Endothelial cell (in vitro differentiated cells): ENCODE measurements at places on chromosomes 3 and 15. TPM values are rescaled to one million over a fixed set of nuclear protein-coding genes. Genes with fewer than 3 reads are reported as not detected.

Gene ADCY5
- total RNA-seq = 1.0 TPM

GRCh38 chr3:12961007-12961696 lies 112.1 kb downstream of the IQSEC1 start:
- peaks cover 87% of the 10 kb centered on the region for H3K4me1 ChIP-seq
- H3K27ac ChIP-seq = peak overlapping the region; percentile 95
- H3K27me3 ChIP-seq = peaks cover 20% of the 10 kb centered on the region
- peak overlapping the region; percentile 50 for H3K4me3 ChIP-seq
- no peak for DNase-seq
- H3K36me3 ChIP-seq = peaks cover 7% of the 10 kb centered on the region

GRCh38 chr15:84649706-84650105 lies 4.4 kb downstream of the WDR73 start:
- H3K27me3 ChIP-seq = peaks cover 5% of the 10 kb centered on the region
- H3K4me1 ChIP-seq = peaks cover 18% of the 10 kb centered on the region
- H3K27ac ChIP-seq = no peak overlapping the region
- no peak for DNase-seq
- H3K36me3 ChIP-seq = peaks cover 42% of the 10 kb centered on the region
- no peak overlapping the region for H3K4me3 ChIP-seq

Gene PRR23C
- not detected for total RNA-seq

DNA sequence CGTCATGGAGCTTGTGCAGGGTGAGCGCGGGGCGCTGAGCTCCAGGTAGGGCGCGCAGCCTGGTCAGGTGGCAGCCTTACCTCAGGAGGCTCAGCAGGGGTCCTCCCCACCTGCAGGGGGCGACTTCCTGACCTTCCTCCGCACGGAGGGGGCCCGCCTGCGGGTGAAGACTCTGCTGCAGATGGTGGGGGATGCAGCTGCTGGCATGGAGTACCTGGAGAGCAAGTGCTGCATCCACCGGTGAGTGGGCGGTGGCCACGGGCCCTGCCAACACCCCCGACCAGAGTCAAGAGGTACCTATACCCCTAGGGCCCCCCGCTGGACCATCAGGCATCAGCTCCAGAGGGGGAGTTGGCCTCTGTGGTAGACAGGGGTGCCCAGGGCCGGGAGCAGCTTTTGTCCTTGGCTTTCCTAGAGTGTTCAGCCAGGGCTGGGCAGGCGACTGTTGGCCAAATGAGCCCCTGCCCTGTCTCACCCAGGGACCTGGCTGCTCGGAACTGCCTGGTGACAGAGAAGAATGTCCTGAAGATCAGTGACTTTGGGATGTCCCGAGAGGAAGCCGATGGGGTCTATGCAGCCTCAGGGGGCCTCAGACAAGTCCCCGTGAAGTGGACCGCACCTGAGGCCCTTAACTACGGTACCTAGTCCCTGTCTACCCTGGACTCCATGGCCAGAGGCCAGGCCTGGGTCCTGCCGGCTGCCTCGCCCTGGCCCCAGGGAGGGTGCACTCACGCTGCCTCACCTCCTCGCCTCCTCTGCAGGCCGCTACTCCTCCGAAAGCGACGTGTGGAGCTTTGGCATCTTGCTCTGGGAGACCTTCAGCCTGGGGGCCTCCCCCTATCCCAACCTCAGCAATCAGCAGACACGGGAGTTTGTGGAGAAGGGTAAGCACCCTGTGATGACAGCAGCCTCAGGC lies 9.1 kb downstream of the FES start:
- no peak overlapping the region for H3K27ac ChIP-seq
- no peak for DNase-seq
- H3K27me3 ChIP-seq = peaks cover 5% of the 10 kb centered on the region
- peaks cover 1% of the 10 kb centered on the region for H3K4me1 ChIP-seq

GRCh38 chr3:81459733-81460132 lies 301.7 kb downstream of the GBE1 start:
- peaks cover 11% of the 10 kb centered on the region for H3K4me1 ChIP-seq
- no peak overlapping the region for H3K4me3 ChIP-seq
- DNase-seq = no peak
- H3K27me3 ChIP-seq = no peaks in the 10 kb centered on the region

- H3K27ac ChIP-seq = no peak overlapping the region
- no peaks in the 10 kb centered on the region for H3K4me1 ChIP-seq
These were observed 14.0 kb upstream of the ZCWPW2 start for GRCh38 chr3:28334552-28334951.

DNA sequence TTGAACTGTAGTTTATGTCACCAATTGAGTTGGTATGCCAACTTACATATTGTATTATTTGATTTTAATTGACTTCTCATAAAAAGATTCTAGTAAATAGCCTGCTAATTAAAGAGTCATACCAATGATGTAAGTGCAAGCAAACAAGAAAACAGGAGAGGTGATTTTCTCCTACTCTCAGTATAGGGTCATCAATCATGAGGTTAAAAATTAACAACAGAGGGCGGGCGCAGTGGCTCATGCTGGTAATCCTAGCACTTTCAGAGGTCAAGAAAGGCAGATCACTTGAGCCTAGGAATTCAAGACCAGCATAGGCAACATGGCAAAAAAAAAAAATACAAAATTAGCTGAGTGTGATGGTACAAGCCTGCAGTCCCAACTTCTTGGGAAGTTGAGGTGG lies 108.7 kb downstream of the MYO9A start:
- H3K27ac ChIP-seq = no peak overlapping the region
- no peaks in the 10 kb centered on the region for H3K36me3 ChIP-seq
- no peak overlapping the region for H3K4me3 ChIP-seq
- H3K27me3 ChIP-seq = no peaks in the 10 kb centered on the region
